ENCODE measurements at places on chromosomes 3 and 15.

GRCh38 chr3:24306518-24306917 lies 188.1 kb downstream of the THRB start:
- DNase-seq: no peak

DNA sequence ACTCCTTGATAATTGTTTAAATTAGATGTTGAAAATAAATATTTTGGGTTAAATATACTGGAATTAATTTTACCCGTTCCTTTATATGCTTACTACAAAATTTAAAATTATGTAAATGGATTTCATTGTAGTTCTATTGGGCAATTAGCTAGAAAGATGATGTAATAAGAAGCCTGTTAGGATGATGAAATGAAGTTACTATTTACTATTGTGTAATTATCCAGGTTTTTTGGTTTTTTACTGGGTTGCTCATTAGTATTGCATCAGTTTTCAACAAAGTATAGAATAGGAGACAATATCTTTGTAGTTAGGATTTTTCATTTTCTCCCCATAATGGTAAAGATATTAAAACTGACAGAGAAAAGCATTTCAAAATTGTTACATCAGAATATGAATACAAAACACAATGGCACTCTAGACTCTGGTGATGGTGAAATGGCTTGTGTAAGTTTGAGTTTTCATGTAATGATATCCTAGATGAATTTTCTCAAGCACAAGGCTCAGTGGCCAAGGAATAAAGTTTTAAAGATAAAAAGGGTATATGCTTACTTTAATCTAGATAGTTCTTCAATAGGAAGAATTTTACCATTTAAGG lies 222.0 kb downstream of the P3H2 start:
- DNase-seq: no peak

DNA sequence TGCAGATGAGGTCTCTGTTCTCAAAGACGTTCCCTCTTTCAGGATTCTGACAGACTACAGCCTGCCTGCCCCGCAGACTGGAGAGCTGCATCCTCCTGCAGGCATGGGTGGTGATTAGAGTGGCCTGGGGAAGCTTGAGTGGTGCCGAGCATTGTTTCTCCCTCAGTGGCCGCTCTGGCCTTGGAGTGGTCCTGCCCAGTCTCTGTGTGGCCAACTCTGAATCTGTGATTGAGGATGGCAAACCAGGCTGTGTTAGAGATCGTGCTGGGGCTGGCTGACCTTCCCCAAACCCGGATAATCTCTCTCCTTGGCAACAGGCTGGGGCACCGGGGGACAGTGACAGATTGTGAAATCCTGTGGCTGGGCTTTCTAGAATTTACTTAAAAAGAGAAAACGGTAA lies 11.0 kb upstream of the ADCY5 start:
- no peak for DNase-seq

- no peak for DNase-seq
Measured at GRCh38 chr15:39616731-39617455, 36.0 kb downstream of the THBS1 start.

DNA sequence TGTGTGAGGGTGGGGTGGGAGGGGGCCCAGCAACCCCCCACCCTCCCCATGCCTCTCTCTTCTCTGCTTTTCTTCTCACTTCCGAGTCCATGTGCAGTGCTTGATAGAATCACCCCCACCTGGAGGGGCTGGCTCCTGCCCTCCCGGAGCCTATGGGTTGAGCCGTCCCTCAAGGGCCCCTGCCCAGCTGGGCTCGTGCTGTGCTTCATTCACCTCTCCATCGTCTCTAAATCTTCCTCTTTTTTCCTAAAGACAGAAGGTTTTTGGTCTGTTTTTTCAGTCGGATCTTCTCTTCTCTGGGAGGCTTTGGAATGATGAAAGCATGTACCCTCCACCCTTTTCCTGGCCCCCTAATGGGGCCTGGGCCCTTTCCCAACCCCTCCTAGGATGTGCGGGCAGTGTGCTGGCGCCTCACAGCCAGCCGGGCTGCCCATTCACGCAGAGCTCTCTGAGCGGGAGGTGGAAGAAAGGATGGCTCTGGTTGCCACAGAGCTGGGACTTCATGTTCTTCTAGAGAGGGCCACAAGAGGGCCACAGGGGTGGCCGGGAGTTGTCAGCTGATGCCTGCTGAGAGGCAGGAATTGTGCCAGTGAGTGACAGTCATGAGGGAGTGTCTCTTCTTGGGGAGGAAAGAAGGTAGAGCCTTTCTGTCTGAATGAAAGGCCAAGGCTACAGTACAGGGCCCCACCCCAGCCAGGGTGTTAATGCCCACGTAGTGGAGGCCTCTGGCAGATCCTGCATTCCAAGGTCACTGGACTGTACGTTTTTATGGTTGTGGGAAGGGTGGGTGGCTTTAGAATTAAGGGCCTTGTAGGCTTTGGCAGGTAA lies 8.1 kb downstream of the FAM131A start:
- no peak for DNase-seq

GRCh38 chr3:44659434-44659833 lies 10.9 kb downstream of the ZNF35 start:
- no peak for DNase-seq

GRCh38 chr15:53811530-53811929 lies 52.1 kb upstream of the WDR72 start:
- DNase-seq: no peak

DNA sequence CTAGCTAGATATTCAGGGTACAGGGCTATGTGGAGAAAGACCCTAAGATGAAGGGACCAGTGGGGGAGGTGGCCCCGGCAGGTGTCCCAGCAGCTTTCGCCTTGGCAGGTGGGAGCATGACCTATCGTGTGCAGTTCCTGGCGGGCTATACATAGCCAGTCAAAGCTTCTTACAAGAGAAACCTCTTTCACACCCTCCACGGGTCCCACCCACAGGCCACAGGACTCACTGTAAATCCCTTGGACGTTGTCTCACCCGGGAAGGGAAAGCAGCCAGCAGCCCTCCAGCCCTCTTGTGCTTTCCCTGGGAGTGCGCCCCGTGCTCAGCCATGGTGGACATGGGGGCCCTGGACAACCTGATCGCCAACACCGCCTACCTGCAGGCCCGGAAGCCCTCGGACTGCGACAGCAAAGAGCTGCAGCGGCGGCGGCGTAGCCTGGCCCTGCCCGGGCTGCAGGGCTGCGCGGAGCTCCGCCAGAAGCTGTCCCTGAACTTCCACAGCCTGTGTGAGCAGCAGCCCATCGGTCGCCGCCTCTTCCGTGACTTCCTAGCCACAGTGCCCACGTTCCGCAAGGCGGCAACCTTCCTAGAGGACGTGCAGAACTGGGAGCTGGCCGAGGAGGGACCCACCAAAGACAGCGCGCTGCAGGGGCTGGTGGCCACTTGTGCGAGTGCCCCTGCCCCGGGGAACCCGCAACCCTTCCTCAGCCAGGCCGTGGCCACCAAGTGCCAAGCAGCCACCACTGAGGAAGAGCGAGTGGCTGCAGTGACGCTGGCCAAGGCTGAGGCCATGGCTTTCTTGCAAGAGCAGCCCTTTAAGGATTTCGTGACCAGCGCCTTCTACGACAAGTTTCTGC lies 15.0 kb downstream of the GRK7 start:
- no peak for DNase-seq

GRCh38 chr15:82946155-82946701 lies 6.3 kb downstream of the HOMER2 start:
- DNase-seq: no peak

GRCh38 chr15:38195191-38195901 lies 57.3 kb upstream of the SPRED1 start:
- DNase-seq: no peak

GRCh38 chr3:142888481-142889211 lies at the start of gene PCOLCE2:
Gene PCOLCE2 (minus strand): TSS chr3:142889083. CDS start chr3:142888896, 187 bp downstream.
- DNase-seq: no peak

GRCh38 chr15:49410641-49411040 lies 12.4 kb upstream of the FGF7 start:
- no peak for DNase-seq

DNA sequence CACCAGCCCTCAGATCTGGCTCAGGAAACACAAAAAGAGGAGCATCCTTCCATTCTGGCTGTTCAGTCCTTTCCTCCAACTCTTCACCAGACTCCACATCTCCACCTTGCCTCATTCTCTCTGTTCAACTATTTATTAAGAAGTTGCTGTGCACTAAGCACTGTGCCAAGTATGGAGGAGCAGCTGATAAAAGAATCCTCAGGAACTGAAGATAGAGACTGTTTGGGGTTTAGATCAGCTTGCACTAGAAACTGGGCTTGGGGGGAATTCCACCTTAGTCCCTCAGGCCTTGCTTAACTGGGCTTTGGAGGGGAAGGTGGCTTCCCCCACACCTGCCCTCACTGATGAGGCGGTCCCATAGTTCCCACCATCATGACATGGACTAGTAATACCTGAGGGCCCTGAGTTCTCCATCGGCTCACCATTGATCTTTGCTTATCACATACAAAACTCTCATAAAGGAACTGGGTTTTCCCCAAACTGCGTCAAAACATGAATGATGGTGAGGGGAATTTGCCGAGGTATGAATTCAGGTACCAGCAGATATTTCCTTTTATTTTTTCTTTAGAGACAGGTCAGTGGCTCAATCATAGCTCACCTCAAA lies 1.7 kb upstream of the CCR8 start:
- no peak for DNase-seq

DNA sequence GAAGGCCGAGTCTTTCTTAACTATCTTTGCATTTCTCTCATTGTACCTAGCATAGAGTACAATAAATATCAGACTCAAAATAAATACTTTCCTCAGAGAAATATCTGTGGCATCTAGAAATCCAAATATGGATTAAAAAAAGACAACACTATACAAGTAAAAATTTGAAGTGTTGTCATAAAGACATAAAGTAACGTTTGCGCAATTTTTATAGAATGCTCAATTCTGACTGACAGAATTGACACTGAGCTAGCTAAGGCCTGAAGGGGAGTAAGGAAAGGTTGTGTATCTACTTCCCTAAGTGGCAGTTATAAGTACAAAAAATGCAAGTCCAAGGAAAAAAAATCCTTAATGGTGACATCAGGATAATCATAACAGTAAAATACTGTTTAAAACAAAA lies 1.1 kb downstream of the SEC11A start:
- DNase-seq: no peak

DNA sequence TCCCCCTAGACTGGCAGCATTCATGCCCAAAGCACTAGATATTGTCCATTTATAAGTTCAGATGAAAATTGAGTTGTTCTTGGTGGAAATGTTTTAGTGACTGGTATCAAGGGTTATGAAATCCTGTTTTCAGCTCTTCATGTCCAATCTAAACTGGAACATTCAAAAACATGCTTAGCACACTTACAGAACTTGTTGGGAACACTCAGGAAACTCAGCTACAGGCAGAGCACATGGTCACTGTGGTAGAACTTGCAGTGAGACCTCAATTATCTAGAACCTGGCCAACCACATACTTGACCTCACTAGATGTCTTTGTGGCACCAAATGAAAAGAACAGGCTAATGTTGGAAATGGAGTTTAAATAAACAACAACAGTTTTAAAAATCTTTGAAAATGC lies 88.8 kb downstream of the SMAD3 start:
- DNase-seq: no peak
